ENCODE measurements at places on chromosomes 1 and 21. TPM values are rescaled to one million over a fixed set of nuclear protein-coding genes. Genes with fewer than 3 reads are reported as not detected.

DNA sequence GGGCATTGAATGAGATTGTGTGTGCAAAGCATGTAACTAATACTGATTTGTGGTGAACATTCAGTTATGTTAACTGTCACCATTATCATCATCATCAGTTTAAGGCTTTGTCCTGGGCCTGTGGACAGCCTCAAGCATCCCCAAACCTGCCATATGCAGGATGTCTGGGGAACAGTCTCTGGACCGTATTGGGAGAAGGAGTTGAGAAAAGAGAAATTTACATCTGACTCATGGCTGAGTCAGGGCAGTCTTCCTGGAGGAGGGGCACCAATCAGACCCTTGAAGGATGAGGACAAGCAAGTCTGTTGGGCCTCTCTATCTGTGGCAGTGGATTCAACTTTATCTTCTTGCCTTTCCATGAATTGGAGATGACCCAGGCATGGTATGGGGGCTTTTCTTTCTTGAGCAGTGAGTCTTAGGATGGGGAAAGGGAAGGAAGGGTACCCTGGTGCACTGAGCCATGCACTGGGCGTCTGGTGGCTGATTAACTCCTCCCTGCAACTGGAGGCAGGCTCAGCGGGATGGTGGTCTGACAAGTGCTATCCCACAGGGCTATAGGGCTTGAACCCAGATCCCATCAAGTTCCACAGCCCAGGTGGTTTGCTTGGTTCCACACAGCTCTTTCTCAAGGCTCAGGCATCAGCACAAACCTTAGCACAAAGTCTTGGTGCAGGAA lies 2.9 kb downstream of the PADI3 start:
- DNase-seq: no peak

The CRP gene
- total RNA-seq: not detected

- DNase-seq: no peak
These were observed 10.6 kb downstream of the APCS start for GRCh38 chr1:159598196-159598595.

- peak; percentile 76 for DNase-seq
These were observed 14.7 kb upstream of the KCNE1 start for GRCh38 chr21:34526618-34527290.

DNA sequence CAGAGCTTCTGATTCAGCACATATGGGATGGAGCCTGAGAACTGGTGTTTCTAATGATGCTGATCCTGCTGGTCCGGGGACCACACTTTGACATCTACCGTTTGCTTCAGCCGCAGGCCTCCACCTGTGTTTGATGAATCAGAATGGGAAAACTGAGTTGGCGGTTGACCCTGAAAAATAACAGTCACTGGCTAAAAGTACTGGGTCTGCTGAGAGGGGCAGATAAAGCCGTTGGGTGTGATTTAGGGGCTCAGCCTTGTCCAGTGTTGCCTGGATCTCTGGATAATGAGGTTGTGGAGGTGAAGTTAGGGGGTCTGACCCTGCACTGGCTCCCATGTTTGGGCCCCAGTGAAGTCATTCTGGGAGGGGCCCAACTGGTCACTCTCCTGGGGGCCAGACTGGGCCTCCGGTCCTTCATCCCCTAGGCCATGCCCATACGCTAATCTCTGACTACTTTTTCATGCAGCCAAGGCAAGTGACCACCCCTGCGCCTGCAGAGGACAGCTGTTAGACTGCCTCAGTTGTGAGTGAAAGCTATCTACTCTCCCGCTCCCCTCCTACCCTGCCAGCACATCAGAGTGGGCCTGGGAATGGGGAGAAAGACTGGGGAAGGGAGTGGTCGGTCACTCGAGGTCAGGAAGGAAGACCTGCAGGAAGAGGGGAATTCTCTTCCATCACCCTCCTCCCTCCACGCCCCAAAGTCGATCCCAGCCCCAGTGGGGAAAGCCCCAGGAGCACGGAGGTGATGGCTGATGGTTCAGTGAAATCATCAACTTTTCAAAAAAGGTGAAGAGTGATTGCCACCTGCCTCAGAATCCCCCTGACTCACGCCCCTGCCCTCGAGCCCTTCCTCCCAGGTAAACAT lies 27.7 kb downstream of the VASH2 start:
- DNase-seq: no peak

DNA sequence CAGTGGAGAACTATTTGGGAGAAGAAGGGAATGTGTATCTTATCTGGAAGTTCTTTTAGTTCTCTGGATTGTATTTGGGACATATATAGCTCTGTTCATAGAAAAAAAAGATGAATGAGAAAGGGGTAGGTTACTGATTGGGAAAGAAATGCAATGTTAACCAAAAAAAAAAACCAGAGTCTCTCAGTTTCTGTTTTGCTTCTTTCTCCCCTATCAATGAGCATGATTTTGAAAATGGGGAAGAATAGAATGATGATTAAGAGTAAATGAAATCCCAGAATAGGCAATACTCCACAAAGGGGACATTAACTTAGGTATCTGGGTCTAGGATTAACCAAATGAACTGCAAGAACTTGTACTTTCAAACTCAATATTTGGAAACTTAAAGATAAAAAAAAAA lies 92.9 kb downstream of the RHOU start:
- no peak for DNase-seq

The POTED gene
- not detected for total RNA-seq

The F13B gene
- not detected for total RNA-seq

DNA sequence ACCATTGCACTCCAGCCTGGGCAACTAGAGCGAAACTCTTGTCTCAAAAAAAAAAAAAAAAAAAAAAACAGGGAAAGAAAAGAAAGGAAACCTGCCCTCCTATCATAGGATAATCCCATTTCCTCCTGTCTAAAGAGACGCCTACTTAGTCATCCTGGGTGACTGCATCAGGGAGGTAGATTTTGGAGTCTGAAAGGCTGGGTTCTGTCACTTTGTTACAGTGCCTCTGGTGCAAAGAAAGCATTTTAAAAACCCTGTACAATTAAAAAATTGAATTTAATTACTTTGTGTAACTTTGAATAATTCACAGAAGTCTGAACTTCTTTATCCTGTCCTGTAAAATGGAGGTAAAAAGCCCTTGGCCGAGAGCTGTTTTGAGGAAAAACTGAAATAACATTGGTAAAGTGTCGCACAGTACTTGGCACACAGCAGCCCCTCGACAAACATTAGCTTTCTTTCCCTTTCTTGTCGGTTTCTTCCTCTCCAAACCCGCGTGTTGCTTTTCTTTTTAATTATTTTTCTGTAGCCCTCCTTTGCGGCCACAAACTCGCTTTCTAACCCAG lies 657 bp upstream of the HDAC1 start:
- no peak for DNase-seq

GRCh38 chr1:156709757-156710489 lies 4.5 kb upstream of the CRABP2 start:
- DNase-seq: peak; percentile 63

DNA sequence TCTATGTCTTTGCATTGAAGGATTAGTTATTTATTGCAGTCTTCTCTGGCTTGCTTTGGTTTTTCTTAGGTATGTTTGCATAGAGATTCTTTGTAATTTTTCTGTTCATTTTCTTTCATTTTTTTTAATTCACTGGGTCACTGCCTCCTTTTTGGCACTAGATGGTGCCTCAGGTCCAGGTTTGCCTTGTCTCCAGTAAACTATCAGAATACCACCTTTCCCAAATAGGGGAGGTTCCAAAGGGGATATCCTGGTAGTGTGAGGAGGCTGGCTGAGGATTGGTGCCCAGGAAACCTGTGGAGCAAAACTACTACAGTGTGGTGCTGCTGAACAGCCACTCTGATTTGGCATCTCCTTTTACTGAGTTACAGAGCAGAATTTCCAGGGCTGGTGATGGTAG lies 257.1 kb downstream of the KCTD3 start:
- no peak for DNase-seq

- no peak for DNase-seq
These were observed 141.8 kb upstream of the ERRFI1 start for GRCh38 chr1:8167936-8168335.

The CELA2A gene
- total RNA-seq: not detected

The SPRR1B gene
- total RNA-seq: not detected

- no peak for DNase-seq
These were observed 288.6 kb upstream of the USP24 start for GRCh38 chr1:55503663-55504305.
